ENCODE measurements at places on chromosomes 6 and 20. TPM values are rescaled to one million over a fixed set of nuclear protein-coding genes. Genes with fewer than 3 reads are reported as not detected.
A peak's percentile ranks its signal among the peaks of the same experiment; 100 is the strongest.

DNA sequence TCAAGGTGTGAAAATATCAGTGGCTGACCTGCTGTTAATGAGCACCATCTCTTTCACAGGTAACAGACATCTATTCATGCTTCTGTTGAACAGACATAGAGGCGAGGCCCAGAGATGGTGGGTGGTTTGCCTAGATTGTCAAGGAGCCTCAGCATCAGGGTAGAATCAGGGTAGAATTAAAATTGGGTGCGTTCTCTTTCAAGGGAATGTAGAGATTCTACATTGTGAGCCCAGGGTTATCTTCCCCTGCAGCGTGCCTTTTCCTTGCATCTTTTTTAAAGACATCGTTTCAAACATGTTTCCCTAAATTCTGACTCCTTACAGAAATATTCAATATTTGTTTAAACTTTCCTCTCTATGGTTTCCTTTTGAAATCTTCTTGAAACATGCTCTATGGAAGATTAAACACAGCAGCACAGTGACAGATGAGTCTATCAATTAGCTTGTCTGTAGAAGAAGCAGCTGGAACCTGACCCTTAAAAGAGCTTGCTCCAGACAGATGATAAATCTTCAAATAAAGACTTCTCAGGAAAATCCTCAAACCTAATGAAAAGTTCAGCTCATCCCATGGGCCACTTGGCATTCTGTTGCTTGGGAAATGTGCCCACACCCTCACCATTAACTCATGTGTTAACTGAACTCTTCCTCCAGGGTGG is 119.8 kb downstream of the IPCEF1 start:
- H3K27ac ChIP-seq, result no peak overlapping the region
- DNase-seq, result no peak
- peaks cover 39% of the 10 kb centered on the region for H3K4me1 ChIP-seq
- H3K36me3 ChIP-seq, result peaks cover 8% of the 10 kb centered on the region
- H3K4me3 ChIP-seq, result no peak overlapping the region

- peaks cover 25% of the 10 kb centered on the region for H3K36me3 ChIP-seq
- no peaks in the 10 kb centered on the region for H3K27me3 ChIP-seq
- no peak overlapping the region for H3K4me3 ChIP-seq
- no peak for DNase-seq
These were observed 8.8 kb downstream of the GNL1 start for GRCh38 chr6:30547454-30547853.

DNA sequence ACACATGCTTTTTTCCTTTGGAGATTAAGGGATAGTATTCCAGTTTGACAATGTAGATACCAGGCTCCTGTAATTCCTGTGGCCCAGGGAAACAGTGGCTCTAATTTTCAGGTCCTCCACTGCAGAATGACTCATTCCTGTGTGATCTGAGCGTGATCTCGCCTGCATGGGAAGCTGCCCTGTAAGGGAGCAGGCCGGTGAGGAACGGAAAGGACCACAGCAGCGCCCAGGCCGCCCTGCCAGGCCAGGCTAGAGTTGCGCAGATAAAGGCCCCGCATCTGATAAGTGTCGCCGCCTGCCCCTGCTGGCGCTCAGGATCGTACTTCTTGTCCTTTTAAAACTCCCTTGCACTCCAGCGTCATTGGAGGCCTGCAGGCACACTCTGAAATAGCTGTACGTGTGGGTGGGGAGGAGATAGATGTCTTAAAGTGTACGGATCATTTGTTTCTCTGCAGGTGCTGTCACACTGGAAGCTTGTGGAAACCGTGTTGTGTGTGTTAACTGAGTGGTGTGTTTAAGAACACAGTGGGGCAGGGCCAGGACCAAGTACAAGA is 60.7 kb downstream of the SYNJ2 start:
- no peak overlapping the region for H3K27ac ChIP-seq
- peaks cover 62% of the 10 kb centered on the region for H3K4me1 ChIP-seq
- no peak for DNase-seq
- H3K27me3 ChIP-seq, result no peaks in the 10 kb centered on the region
- H3K36me3 ChIP-seq, result peaks cover 34% of the 10 kb centered on the region
- no peak overlapping the region for H3K4me3 ChIP-seq

- H3K27me3 ChIP-seq, result peaks cover 15% of the 10 kb centered on the region
- H3K27ac ChIP-seq, result no peak overlapping the region
- no peak for DNase-seq
- H3K4me1 ChIP-seq, result peaks cover 3% of the 10 kb centered on the region
- H3K36me3 ChIP-seq, result no peaks in the 10 kb centered on the region
These were observed 17.2 kb downstream of the COL19A1 start for GRCh38 chr6:69883551-69883950.

DNA sequence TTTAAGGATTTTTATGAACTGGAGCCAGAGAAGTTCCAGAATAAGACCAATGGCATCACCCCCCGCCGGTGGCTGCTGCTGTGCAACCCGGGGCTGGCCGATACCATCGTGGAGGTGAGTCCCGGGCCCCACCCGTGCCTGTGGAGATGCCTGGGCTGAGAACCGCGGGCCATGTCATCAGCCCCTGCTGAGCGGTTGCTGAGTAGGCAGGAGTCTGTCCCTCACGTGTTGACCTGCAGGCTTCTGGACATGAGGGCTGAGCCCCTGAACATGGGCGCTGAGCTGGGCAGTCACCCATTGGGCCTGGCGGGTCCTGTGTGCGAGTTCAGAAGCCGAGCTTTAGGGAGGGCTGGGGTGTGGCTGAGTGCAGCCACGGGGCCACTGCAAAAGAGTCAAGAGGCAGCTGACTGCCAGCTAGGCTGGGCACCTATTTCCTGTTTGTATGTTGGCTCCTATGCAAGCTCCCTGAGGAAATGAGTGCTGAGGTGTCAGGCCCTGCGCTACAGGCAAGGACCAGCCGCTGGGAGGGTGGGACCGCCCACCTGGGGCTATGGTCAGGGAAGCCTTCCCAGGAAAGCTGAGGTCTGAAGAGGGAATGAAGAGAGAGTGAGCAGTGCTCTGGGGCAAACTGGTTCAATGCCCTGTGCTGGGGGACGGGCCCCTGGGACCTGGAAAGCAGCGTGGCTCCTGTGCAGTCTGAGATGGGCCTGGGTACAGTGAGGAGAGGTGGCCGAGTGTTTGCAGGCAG is 34.3 kb downstream of the PYGB start:
- no peak overlapping the region for H3K4me3 ChIP-seq
- H3K27ac ChIP-seq, result no peak overlapping the region
- no peaks in the 10 kb centered on the region for H3K27me3 ChIP-seq
- DNase-seq, result no peak
- H3K36me3 ChIP-seq, result peaks cover 6% of the 10 kb centered on the region
- H3K4me1 ChIP-seq, result no peaks in the 10 kb centered on the region

- H3K27me3 ChIP-seq, result no peaks in the 10 kb centered on the region
- H3K4me3 ChIP-seq, result no peak overlapping the region
- H3K27ac ChIP-seq, result no peak overlapping the region
- H3K36me3 ChIP-seq, result no peaks in the 10 kb centered on the region
These were observed 636.9 kb downstream of the QKI start for GRCh38 chr6:164051427-164051826.

- no peak overlapping the region for H3K4me3 ChIP-seq
- no peaks in the 10 kb centered on the region for H3K36me3 ChIP-seq
- H3K27me3 ChIP-seq, result no peaks in the 10 kb centered on the region
- no peak for DNase-seq
- H3K4me1 ChIP-seq, result no peaks in the 10 kb centered on the region
These were observed 87.8 kb downstream of the KIF16B start for GRCh38 chr20:16485401-16485800.

DNA sequence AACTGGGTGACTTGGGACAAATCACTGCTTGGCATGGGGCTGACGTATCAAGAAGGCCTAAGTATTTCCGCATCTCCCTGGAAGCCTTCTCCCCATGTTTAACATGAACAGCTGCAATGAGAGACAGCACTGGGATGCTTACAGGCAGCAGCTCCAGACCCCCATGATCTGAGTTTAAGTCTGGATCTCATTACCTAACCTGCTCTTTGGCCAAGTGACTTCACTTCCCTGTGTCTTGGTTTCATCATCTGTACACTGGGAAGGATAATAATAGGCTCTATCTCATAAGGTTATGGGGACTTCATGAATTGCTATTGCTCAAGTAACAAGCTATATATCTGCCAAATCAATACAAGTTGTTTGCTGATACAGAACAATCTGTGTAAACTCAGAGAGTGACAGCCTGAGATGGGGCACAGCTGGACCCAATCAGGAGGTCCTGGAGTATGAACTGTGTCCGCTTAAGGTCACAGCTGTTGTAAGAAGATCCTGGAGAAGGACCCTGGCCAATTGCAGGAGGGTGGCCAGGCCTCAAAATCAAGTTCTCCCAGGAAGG is 56.0 kb downstream of the TGM2 start:
- peaks cover 3% of the 10 kb centered on the region for H3K27me3 ChIP-seq
- peaks cover 10% of the 10 kb centered on the region for H3K4me1 ChIP-seq
- no peak overlapping the region for H3K4me3 ChIP-seq
- H3K27ac ChIP-seq, result no peak overlapping the region
- no peaks in the 10 kb centered on the region for H3K36me3 ChIP-seq

GRCh38 chr20:14997791-14998190 is 660.4 kb upstream of the FLRT3 start:
- no peaks in the 10 kb centered on the region for H3K27me3 ChIP-seq
- DNase-seq, result no peak
- H3K4me1 ChIP-seq, result no peaks in the 10 kb centered on the region
- no peak overlapping the region for H3K4me3 ChIP-seq

- H3K27ac ChIP-seq, result no peak overlapping the region
- H3K36me3 ChIP-seq, result no peaks in the 10 kb centered on the region
- DNase-seq, result no peak
- H3K4me1 ChIP-seq, result no peaks in the 10 kb centered on the region
These were observed 33.0 kb downstream of the FRMD1 start for GRCh38 chr6:168045706-168046620.

DNA sequence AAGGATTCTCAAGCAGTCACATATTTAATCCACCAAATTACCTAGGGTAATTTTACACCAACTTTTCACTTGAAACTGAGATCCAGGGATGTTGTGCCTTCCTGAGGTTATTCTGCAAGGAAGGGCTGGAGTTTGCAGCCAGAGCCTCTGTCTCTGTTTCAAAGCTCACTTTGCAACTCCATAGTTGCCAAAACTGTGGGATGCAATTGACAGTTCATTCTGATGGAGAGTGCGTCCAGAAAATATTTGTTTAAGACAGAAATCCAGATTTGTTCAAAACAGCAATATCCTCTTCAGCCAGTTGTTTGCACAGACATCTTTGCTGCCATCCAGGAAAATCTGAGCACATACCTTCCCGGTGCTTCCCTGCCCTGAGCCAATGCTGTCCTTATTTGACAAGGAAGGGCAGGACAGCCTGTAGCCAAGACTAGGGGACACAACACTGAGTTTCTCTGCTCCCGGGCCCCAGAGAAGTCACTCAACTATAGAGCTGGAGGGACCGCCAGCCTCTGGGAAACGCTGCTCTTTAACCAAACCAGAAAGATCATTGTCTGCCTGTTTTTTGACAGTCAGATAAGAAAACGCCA is 297.4 kb downstream of the HIVEP2 start:
- no peak overlapping the region for H3K4me3 ChIP-seq
- peaks cover 22% of the 10 kb centered on the region for H3K27me3 ChIP-seq
- no peak for DNase-seq
- H3K36me3 ChIP-seq, result no peaks in the 10 kb centered on the region
- H3K27ac ChIP-seq, result no peak overlapping the region

GRCh38 chr6:56890683-56891429 is 64.1 kb upstream of the BEND6 start:
- peaks cover 11% of the 10 kb centered on the region for H3K27me3 ChIP-seq
- no peaks in the 10 kb centered on the region for H3K36me3 ChIP-seq
- peak overlapping the region; percentile 71 for H3K27ac ChIP-seq
- H3K4me3 ChIP-seq, result no peak overlapping the region

GRCh38 chr20:42941629-42942028 is 248.1 kb downstream of the PTPRT start:
- H3K4me1 ChIP-seq, result no peaks in the 10 kb centered on the region
- no peak overlapping the region for H3K4me3 ChIP-seq
- no peak for DNase-seq

- peak overlapping the region; percentile 84 for H3K4me3 ChIP-seq
- no peak for DNase-seq
- peaks cover 15% of the 10 kb centered on the region for H3K27me3 ChIP-seq
- peak overlapping the region; percentile 56 for H3K27ac ChIP-seq
- peaks cover 23% of the 10 kb centered on the region for H3K4me1 ChIP-seq
These were observed 601 bp upstream of the ATRN start for GRCh38 chr20:3470208-3470626.

- no peaks in the 10 kb centered on the region for H3K36me3 ChIP-seq
- H3K27ac ChIP-seq, result no peak overlapping the region
- no peak for DNase-seq
These were observed 18.0 kb downstream of the C6orf52 start for GRCh38 chr6:10676403-10676802.

DNA sequence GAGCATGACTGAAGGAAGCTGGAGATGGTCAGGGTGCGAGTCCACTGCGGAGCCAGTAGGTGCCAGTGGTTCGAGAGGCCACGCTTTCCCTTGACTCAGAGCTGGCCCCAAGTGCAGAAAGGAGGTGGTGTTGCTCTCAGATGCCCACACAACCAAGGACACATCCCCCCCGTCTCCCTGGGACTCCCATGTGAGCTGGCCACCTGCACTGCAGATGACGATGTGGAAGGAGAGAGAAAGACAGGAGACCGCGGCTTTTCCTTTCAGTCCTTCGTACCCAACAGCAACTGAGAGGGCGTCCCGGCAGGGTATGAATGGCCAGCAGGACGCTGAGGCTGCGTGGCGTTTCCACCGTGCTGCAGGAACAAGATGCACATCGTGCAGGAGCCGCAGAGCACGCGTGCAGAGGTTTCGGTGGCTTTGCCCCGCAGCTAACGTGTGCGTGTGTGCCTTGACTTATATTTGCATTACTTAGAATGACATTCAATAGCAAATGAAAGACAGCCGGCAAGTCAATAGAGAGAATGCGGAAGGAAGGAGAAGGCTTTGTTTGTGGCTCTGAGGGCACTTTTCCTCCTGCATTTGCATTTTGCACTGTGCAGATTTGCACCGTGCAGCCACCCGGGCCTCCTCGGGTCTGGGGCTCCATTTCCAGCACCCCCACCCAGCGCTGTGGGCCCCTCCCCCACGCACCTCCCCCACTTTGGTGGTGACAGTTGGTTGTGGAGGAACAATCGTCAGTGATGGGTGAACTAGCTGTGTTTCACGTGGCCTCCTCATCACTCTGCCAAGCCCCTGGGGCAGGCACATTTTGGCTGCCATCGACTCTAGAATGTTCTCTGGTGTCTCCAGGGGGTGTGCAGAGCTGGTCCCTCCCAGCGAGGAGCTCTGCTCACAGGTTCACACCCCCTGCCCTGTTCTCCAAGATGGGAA is 26.4 kb upstream of the BHLHE23 start:
- H3K27ac ChIP-seq, result no peak overlapping the region
- H3K4me1 ChIP-seq, result peaks cover 5% of the 10 kb centered on the region
- H3K27me3 ChIP-seq, result peaks cover 38% of the 10 kb centered on the region
- H3K36me3 ChIP-seq, result no peaks in the 10 kb centered on the region
- no peak overlapping the region for H3K4me3 ChIP-seq

RAB32 gene
- total RNA-seq, result 0.32 TPM

HCRTR2 gene
- total RNA-seq, result not detected

NKX2-2 gene
- not detected for total RNA-seq

CFB gene
- 0.12 TPM for total RNA-seq

OR12D3 gene
- total RNA-seq, result not detected

PHACTR1 gene
- total RNA-seq, result 0.73 TPM

PSMG4 gene
- total RNA-seq, result 24.4 TPM

PRDM1 gene
- total RNA-seq, result 97.1 TPM

TNFRSF21 gene
- total RNA-seq, result 0.09 TPM
